ENCODE measurements at places on chromosomes 11 and 22.

DNA sequence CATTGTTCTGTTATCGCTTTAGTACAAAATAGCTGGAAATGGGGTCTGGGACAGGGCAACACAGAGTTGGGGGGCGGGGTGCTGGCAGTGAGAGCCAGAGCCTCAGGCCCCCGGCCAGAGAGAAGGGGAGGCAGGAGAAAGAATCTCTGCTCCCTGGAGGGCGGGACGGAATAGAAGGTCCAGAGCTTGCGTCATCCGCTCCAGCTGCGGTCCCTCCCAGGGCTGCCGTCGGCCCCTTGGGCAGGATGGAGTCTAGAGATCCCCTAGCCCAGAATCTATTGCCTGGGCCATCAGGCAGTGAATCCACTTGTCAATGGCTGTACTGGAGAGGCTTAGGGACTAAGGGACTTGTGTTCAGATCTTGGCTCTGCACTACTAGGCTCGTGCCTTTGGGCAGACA lies 5.0 kb downstream of the TP53I11 start:
- DNase-seq = no peak

- no peak for DNase-seq
Measured at GRCh38 chr11:110071197-110071596, 22.0 kb upstream of the ZC3H12C start.

GRCh38 chr11:12319461-12319951 lies 57.9 kb upstream of the PARVA start:
- DNase-seq = no peak

DNA sequence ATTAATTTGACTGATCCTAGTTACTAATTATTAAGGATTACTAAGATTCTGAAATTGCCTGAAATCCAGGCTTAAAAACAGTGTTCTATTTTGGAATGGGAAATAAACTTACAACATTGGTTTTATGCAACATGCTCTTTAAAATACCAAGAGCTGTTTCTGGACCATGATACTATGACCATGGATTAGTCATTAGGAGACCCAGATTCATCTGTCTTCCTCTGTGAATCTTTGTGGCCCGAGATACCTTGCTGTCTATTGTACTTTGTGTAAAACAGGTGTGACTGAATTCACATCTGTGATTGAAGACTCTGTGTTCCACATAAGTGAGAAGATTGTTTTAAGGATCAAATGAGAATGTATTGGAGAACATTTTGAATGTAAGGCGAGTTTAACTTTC lies 98.8 kb downstream of the HSD17B12 start:
- no peak for DNase-seq

DNA sequence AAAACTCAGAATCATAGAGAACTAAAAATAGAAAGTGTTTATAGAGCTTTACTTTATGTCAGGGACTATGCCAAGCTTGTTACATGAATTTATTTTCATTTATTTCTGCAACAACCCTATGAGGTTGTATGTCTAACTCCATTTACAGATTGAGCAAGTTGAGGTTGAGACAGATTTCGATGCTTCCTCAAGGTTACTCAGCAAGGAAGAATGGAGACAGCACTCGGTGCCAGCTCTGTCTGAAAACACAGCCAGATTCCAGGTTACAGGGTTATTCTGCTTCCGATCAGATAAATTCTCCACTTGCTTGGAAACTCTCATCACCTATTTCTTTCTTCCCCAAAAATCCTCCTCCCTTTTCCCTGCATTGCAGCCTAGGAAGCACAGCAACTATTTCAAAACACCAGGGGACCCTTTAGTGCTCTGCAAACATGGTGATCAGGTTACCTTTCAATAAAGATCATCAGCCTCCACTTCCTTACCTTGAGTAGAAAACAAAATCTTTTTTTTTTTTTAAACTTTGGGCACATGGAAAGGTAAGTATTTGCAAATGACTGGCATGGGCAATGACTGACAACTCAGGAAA lies 7.0 kb downstream of the MMP3 start:
- DNase-seq = no peak

- DNase-seq = no peak
Measured at GRCh38 chr11:27717801-27718229, 17.6 kb upstream of the BDNF start.

DNA sequence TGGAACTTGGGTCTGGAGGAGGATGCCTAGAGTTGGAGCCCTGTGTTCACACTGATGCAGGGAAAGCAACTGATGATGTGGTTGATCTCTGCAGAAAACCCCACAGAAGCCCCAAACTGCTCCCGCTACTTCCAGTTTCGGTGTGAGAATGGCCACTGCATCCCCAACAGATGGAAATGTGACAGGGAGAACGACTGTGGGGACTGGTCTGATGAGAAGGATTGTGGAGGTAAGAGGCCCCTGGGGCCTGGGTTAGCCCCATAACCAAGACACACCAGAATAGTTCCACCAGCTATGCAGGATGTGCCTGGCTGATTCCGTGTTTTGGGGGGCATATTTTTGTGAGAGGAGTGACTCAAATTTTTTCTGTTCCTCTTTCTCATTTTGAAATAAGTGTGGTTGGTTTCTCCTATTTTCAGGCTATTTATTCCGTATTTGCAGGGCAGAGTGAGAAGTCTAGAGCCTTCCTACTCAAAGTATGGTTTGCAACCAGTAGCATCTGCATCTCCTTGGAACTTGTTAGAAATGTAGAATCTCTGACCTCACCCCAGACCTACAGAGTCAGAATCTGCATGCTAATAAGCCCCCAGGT lies 137.3 kb upstream of the SORL1-AS1 start:
- DNase-seq = peak; percentile 72

DNA sequence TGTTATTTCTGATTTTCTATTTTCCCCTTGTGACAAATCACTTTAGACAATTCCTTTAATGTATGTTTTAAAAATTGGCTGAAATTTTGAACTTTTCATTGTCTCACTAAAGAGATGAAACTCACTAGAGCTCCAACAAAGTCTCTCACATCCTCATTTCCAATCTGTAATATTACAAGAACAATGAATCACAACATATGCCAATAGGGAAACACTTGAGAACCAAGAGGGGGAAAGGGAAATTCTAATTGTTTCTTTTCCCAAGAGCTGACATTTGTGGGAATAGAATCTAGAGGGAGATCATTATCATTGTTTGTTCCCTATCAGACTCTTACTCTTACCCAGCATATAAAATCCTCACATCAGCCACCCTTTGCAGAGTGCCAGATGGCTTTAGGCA lies 28.2 kb downstream of the OR10D3 start:
- DNase-seq = no peak

DNA sequence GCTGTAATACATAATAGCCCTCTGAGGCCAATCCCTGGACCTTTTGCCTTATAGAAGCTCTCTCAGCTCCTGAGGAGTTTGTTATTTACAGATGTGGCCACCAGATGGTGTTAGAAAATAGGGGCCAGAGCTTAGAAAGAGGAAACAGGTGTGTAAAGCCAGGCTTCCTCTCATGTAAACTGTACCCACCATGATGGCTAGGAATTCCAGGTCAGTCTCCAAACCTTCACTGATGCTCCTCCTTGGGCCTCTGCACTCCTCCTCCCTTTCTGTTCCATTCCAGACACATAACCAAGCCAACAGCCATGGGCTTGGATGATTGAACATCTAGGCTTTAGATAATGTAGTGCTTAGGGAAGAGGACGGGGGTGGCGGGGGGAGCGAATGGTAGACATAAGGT lies 39.7 kb downstream of the USP35 start:
- peak; percentile 71 for DNase-seq

DNA sequence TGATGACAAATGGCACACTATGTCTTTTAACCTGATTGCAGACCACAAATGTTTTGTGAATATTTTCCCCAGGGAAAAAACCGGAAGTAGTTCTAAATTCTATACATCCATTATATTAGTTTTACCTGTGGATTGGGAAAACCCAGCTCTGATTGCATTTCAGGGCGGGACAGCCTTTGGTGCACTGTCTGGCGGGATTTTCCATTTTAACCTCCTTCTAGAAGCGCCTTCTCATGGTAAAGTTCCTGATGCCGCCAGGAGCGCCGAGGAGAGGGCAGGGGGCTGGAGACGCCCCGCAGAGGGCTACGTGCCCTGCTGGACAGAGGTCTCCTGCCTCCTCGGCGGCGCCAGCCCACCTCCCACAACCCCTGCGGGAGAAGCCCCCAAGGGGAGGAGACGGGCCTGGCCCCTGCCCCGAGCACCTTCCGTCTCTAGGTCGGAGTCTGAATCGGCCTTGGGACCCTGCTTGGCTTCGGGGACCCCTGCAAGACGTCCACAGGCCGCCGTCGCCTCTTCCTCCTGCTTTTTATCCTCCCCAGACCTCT lies 1.2 kb upstream of the P2RX6 start:
- no peak for DNase-seq

- DNase-seq = no peak
Measured at GRCh38 chr11:45658292-45658991, 7.0 kb downstream of the CHST1 start.

- no peak for DNase-seq
Measured at GRCh38 chr11:8100158-8100557, 19.1 kb downstream of the TUB start.

DNA sequence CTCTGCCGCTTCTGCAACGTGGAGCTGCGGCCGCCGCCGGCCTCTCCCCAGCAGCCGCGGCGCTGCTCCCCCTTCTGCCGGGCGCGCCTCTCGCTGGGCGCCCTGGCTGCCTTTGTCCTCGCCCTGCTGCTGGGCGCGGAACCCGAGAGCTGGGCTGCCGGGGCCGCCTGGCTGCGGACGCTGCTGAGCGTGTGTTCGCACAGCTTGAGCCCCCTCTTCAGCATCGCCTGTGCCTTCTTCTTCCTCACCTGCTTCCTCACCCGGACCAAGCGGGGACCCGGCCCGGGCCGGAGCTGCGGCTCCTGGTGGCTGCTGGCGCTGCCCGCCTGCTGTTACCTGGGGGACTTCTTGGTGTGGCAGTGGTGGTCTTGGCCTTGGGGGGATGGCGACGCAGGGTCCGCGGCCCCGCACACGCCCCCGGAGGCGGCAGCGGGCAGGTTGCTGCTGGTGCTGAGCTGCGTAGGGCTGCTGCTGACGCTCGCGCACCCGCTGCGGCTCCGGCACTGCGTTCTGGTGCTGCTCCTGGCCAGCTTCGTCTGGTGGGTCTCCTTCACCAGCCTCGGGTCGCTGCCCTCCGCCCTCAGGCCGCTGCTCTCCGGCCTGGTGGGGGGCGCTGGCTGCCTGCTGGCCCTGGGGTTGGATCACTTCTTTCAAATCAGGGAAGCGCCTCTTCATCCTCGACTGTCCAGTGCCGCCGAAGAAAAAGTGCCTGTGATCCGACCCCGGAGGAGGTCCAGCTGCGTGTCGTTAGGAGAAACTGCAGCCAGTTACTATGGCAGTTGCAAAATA lies 816 bp downstream of the PDE3B start:
- peak; percentile 48 for DNase-seq

GRCh38 chr22:26685601-26686000 lies 28.2 kb downstream of the MIAT start:
- DNase-seq = no peak

GRCh38 chr11:129391821-129392220 lies 16.2 kb downstream of the BARX2 start:
- DNase-seq = no peak

DNA sequence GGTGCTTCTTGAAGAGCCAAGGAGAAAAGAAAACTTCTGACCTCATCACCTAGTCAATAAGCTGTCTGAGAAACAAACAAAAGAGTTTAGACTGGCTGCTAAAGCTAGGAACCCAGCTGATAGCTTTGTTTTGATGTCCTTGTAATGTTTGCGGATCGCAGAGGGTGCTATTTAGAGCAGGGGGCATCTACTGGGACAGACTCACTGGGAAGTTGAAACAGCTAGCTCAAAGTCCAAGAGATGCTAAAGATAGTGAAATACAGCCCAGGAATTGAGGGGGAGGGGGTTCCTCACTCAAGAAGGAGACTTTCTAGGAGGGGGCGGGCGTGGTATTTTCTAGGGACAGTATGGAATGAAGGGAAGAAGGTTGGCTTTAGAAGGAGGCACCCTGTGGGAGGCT lies 18.9 kb downstream of the ZBTB16 start:
- no peak for DNase-seq

GRCh38 chr11:73554671-73555320 lies 43.1 kb downstream of the FAM168A start:
- no peak for DNase-seq

DNA sequence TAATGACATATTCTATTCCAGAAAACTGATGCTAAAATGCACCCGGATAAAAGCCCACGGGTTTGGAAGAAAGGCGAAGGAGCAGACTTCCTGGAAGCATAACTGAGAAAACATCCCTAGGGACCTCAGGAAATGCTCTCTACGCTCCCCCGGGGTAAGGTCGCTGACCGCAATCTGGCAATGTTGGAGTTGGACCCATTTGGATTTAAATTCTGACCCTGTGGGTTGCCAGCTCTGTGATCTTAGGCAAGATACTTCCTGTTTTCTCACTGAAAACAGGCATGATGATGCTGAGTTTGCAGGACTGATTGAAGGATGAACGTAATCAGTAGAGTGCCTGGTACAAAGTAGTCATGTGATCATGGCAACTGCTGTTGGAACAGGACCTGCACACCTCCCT lies 1054.0 kb downstream of the NTM start:
- DNase-seq = no peak

DNA sequence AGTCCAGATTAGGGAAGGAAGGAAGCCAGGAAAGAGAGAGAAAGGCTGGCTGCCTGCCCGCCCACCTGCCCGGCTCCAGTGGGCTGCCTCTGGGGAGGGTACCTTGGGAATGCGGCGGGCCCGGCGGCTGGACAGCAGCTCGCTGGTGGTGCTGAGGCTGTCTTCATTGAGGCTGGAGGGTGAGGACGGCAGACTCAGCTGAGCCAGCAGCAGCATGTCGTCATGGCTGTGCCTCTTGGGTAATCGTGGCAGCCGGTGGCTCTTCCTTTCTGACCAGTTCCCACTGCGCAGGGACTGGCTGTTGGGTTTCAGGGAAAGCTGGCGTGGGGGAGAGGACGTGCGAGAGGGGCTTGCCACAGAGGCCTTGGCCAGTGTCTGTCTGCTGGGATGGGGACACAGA lies 32.9 kb downstream of the RPL27A start:
- DNase-seq = no peak

DNA sequence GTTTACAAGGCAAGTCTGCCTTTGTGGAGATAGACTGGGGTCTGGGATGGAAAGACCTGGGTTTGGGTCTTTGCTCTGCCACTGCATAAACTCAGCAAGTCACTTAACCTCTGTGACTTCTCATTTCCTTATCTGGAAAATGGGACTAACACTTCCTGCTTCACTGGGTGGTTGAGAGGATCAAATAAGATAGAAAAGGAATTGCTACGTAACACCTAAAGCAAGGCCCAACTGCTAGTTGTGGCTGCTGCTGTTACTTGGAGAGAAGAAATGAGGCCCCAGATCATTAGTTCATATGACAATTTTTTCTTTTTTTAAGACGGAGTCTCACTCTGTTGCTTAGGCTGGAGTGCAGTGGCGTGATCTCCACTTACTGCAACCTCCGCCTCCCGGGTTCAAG lies 5.9 kb downstream of the PTPRJ start:
- DNase-seq = no peak

GRCh38 chr11:20090654-20091374 lies 69.5 kb downstream of the DBX1 start:
- no peak for DNase-seq

- no peak for DNase-seq
Measured at GRCh38 chr11:94934362-94934761, 39.0 kb downstream of the CWC15 start.
